ENCODE measurements at places on chromosomes 1 and 21. TPM values are rescaled to one million over a fixed set of nuclear protein-coding genes. Genes with fewer than 3 reads are reported as not detected.

Gene KMO
- 0.06 TPM for polyA plus RNA-seq

Gene SLAMF8
- polyA plus RNA-seq, result 7.3 TPM

Gene LHX4
- polyA plus RNA-seq, result 0.08 TPM

Gene DNM3
- 0.29 TPM for polyA plus RNA-seq

Gene SLFNL1
- polyA plus RNA-seq, result 0.44 TPM
